ENCODE measurements at places on chromosomes 2 and 18. TPM values are rescaled to one million over a fixed set of nuclear protein-coding genes. Genes with fewer than 3 reads are reported as not detected.

The TUBB6 gene
- 52.5 TPM for total RNA-seq

The FRZB gene
- 10.2 TPM for total RNA-seq

The PIGN gene
- total RNA-seq: 55.0 TPM

The PLEK gene
- total RNA-seq: 2.7 TPM

The TCF23 gene
- not detected for total RNA-seq

The ATP5MC3 gene
- 55.3 TPM for total RNA-seq

The REEP1 gene
- 75.8 TPM for total RNA-seq

The GPR39 gene
- total RNA-seq: 4.3 TPM

The ASB18 gene
- total RNA-seq: 0.45 TPM

The AQP12B gene
- total RNA-seq: not detected

The MARCHF7 gene
- total RNA-seq: 125 TPM

The OBSL1 gene
- 43.1 TPM for total RNA-seq

The TIA1 gene
- 432 TPM for total RNA-seq

The C2orf66 gene
- 1.8 TPM for total RNA-seq

The TPO gene
- total RNA-seq: 0.27 TPM

The SLC4A1AP gene
- 20.4 TPM for total RNA-seq

The MYO1B gene
- 63.5 TPM for total RNA-seq

The SCN7A gene
- total RNA-seq: 4.9 TPM

The ST3GAL5 gene
- 61.9 TPM for total RNA-seq

The LRRFIP1 gene
- total RNA-seq: 33.8 TPM

The AGXT gene
- not detected for total RNA-seq

The ARHGAP15 gene
- total RNA-seq: 2.9 TPM
